ENCODE measurements at places on chromosomes 16 and 17. TPM values are rescaled to one million over a fixed set of nuclear protein-coding genes. Genes with fewer than 3 reads are reported as not detected.

KRTAP9-2 gene
- not detected for total RNA-seq

PRSS8 gene
- total RNA-seq, result not detected

CNGB1 gene
- 0.49 TPM for total RNA-seq

EPOP gene
- 0.49 TPM for total RNA-seq

SRCIN1 gene
- total RNA-seq, result 29.0 TPM

SYNGR3 gene
- 64.4 TPM for total RNA-seq

All from temporal lobe (tissue), 4 donors.